ENCODE measurements at places on chromosomes 12 and 14. TPM values are rescaled to one million over a fixed set of nuclear protein-coding genes. Genes with fewer than 3 reads are reported as not detected.

FLVCR2 gene
- total RNA-seq = 12.5 TPM

RIN3 gene
- total RNA-seq = 61.3 TPM

PTGER2 gene
- 0.12 TPM for total RNA-seq

HOXC12 gene
- not detected for total RNA-seq

KCNK13 gene
- not detected for total RNA-seq

CMA1 gene
- total RNA-seq = not detected

MDP1 gene
- total RNA-seq = 16.3 TPM

PSMC6 gene
- total RNA-seq = 97.6 TPM

GPD1 gene
- total RNA-seq = 0.60 TPM

GLIPR1L1 gene
- total RNA-seq = not detected

IL22 gene
- total RNA-seq = not detected

KIF5A gene
- 0.15 TPM for total RNA-seq

GDF3 gene
- total RNA-seq = not detected

AICDA gene
- total RNA-seq = 3.6 TPM

STON2 gene
- not detected for total RNA-seq

BBOF1 gene
- total RNA-seq = 1.6 TPM
